ENCODE measurements at places on chromosomes 1 and 21.

DNA sequence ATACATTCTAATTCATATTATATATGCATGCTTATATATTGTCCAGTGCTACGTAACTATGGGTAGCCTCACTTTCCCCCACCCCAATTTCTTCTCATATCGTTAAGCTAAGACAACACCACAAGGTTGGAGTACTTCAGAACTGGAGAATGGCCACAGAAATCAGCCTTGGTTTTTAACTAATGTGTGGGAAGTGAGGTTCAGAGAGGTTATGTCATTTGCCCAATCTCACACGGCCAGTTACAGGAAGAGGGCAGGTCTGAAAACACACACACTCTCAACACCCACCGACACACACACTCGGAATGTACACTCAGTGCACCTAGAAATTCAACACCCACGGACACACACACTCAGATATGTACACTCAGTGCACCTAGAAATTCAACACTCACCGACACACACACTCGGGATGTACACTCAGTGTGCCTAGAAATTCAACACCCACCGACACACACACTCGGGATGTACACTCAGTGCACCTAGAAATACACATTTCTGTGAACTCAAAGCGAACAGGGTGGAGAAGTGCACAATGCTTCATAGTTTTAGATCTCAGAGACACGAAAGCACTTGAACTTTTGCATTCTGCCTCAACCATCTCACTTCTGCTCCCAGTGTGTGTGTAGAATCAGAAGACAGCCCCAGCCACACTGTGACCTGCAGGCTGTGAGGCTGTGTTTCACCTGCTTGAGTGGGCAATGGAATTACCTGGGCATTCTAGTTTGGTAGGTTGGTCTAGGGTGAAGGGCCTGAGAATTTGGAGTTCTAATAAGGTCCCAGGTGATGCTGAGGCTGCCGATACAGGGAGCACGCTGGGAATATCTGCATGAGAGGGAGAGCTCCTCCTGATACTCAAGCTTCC lies 170.4 kb downstream of the CLIC6 start:
- no peaks in the 10 kb centered on the region for H3K27me3 ChIP-seq
- no peak overlapping the region for H3K27ac ChIP-seq
- H3K36me3 ChIP-seq: peaks cover 48% of the 10 kb centered on the region
- no peak for DNase-seq

DNA sequence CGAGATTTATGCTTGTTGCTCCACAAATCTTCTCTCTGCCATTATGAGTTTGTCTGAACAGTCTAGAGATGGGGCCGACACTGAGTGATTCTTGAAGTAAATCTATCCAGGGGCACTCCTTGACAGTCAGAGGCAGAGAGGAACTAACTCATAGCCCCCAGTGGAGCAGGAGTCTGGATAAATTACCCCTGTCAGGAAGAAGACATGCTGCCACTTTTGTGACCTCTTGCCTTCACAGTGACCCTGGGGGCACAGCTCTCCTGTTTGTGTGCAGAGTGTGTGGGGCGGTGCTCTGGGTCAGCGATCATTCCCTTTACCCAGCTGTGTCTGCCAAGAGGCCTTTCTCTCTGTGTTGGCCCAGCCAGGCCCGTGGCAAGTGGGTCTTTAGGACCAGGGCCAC lies 29.5 kb downstream of the PEX14 start:
- H3K36me3 ChIP-seq: no peaks in the 10 kb centered on the region
- H3K4me3 ChIP-seq: no peak overlapping the region
- DNase-seq: no peak
- H3K27me3 ChIP-seq: no peaks in the 10 kb centered on the region
- peaks cover 18% of the 10 kb centered on the region for H3K4me1 ChIP-seq

GRCh38 chr1:214404154-214404553 lies 123.2 kb downstream of the SMYD2 start:
- no peaks in the 10 kb centered on the region for H3K27me3 ChIP-seq
- H3K36me3 ChIP-seq: no peaks in the 10 kb centered on the region
- peak overlapping the region; percentile 29 for H3K27ac ChIP-seq

DNA sequence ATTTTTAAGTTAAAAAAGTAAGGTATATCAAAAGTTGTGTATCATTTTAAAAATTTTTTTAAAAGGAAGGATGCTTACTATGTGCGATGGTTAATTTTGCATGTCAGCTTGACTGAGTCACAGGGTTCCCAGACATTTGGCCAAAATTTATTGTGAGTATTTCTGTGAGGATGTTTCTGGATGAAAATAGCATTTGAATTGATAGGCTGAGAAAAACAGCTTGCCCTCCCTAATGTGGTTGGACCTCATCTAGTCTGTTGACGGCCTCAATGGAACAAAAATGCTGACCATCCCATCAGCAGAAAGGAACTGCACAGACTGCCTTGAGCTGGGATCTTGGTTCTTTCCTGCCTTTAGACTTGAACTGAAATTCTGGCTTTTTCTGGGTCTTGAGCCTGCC lies 724.5 kb downstream of the NCAM2 start:
- H3K27ac ChIP-seq: no peak overlapping the region
- no peak for DNase-seq
- no peaks in the 10 kb centered on the region for H3K27me3 ChIP-seq
- H3K4me1 ChIP-seq: no peaks in the 10 kb centered on the region
- H3K4me3 ChIP-seq: no peak overlapping the region
- no peaks in the 10 kb centered on the region for H3K36me3 ChIP-seq

DNA sequence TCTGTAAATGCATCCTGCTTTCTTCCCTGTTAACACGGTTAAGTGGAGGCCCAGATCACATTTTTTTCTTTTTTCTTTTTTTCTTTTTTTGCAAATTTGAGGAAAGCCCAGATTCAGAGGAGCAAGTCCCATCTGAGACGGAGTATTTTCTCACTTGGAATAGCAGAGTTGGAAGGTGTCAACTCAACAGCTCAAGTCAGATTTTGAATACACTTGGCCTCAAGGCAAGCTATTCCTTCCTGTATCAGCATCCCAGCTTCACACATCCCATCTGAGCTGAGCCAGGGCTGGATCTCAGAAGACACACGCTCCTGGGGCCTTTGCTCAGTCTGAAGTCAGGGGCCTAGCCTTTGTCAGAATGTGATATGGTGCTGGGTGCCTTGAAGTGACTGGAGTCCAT lies 11.5 kb upstream of the TNR start:
- no peak overlapping the region for H3K27ac ChIP-seq
- H3K4me3 ChIP-seq: no peak overlapping the region
- H3K36me3 ChIP-seq: no peaks in the 10 kb centered on the region
- no peak for DNase-seq
- H3K27me3 ChIP-seq: peaks cover 7% of the 10 kb centered on the region

DNA sequence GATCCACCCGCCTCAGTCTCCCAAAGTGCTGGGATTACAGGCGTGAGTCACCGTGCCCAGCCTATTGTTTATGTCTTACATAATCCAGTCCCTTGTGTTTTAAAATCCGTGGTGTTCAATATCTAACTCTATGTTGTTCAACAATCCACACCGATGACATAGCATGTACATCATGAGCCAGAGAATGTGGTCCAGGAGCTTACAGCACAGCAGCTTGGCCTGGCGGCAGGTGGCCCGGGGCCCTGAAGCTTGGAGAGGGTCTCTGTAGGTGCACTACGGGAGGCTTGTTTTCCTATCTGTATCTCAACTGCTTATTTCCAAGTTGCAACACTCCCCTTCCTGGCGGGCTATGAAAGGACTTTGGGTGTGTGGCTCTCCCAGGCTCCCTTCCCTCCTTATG lies 138.4 kb downstream of the ADSS2 start:
- DNase-seq: no peak
- H3K36me3 ChIP-seq: no peaks in the 10 kb centered on the region
- no peaks in the 10 kb centered on the region for H3K27me3 ChIP-seq
- H3K27ac ChIP-seq: no peak overlapping the region
- H3K4me1 ChIP-seq: no peaks in the 10 kb centered on the region
